ENCODE measurements at places on chromosomes 12 and 14.

DNA sequence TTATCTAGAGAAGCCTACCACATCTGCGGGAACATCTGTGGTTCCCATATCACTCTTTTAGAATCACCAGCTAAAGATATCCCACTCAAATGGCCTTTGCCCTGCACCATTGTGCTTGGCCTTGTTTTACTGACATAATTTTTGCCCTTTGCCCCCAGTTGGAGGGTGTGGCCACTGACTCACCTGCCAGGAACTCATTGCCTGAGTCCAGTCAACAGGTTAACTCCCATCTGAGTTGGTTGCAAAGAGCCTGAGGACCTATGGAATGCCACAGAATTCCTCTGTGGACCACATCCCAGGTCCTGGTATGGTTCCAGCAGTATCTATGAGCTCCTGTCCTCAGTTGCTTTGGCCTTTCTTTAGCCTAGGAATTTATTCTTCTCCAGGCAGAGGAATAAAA, 55.7 kb upstream of the PTGR2 start:
- no peak for DNase-seq

DNA sequence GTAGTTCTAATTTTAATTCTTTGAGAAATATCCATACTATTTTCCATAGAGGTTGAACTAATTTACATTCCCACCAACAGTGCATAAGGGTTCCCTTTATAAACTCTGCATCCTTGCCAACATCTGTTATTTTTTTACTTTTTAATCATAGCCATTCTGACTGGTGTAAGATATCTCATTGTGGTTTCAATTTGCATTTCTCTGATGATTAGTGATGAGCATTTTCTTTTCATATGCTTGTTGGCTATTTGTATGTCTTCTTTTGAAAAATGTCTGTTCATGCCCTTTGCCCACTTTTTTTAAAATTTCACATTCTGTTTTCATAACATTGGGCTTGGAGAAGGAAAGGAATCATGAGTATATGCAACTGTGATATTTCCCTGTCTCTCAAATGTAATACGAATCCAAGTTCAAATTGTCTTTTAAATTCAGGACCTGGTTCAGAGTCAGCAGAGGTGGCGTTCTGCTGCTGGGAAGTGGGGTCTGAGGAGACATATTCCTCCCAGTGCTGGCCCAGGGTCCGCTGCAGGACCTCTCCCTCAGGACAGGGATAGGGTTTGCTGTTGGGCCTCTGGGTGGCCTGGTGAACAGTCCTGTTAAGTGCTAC, 81.2 kb upstream of the ETV6 start:
- DNase-seq = no peak

DNA sequence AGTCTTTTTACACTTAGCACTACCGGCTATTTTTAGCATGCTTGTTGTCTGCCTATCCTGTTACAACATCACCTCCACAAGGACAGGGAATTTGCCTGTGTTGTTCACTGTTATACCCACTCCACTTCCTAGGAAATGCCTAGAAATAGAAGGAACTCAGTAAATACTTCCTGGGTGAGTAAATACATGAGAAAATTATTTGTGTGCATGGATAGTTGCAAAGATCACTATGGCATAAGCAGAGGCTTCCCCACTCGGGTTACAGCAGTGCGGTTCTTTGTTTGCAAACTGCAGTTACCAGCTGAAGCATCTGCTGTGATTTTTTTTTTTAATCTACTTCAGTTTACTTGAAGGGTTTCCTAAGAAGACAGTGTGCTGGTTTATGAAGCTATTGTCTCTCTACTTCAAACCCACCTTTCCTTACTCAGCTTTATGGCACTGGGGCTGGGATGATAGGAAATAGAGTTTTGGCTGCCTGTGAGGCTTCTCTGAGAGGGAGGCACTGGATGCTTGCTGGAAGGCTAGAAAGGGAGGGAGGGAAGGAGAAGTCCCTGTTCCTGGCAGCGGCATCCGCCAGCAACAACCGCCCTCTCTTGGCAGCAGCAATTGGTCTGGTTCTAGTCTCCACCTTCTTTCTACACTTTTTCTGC, 29.0 kb downstream of the PDE6H start:
- peak; percentile 20 for DNase-seq

DNA sequence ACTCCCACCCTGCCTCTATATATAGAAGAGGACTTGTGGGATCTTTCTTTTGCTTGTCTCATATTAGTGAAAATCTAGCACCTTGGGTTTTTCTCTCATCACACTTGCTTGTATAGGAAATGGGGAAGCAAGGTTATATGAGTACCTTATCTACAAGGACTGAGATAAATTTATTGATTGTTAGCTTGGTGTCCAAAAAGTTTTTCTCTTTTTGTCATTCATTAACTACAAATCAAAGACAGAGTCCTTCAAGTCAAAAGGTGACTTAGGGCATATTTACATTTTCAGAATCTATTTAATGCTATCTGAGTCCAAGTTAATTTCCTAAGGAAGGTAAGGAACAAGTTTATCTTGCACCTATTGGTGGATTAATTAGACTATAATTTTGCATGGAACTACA, 92.7 kb downstream of the SNAPC1 start:
- DNase-seq = no peak

DNA sequence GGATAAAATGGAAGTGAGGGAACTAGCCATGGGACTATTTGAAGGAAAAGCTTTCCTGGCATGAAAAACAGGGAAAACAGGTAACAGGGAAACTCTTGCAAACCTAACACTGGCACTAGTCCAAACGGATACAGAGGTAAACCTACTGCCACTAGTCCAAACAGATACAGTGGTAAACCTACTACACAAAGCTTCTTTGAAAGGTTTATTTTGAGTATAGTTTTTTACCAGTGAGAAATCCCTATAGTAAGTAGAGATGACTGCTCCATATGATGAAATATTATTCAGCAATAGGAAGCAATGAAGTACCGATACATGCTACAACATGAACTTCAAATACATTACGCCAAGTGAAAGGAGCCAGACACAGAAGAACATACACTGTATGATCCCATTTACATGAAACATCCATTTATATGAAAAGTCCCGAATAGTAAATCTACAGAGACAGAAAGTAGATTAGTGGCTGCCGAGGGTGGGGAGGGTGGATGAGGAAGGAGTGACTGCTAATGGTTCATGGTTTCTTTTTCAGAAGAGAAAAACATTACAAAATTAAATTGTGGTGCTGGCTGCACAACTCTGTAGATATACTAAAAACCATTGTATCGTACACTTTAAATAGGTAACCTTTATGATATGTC, 25.5 kb downstream of the SPTLC2 start:
- DNase-seq = no peak

DNA sequence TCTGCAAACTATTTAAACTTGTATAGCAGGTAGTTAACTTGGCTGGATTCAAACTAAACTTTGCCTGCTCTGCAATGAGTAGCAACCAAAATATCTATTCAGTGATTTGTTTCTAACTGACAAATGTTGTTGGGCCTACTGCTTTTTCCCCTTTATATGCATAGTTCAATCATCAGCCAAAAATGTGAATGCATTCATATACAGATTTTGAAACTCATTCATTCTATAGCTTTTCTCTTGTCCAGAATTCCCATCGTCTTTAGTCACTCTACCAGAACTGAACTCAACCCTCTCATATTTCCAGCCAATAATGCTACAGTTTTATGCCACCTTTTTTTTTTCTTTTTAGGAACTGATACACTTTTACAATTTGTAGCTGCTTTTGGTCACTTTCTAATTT, 599.8 kb downstream of the RPL10L start:
- DNase-seq = no peak

- DNase-seq = peak; percentile 84
These were observed at the start of gene SAMD4A for GRCh38 chr14:54566410-54567223. TSS of gene SAMD4A (plus strand) at chr14:54567128. CDS start at chr14:54567917, 789 bp downstream.

DNA sequence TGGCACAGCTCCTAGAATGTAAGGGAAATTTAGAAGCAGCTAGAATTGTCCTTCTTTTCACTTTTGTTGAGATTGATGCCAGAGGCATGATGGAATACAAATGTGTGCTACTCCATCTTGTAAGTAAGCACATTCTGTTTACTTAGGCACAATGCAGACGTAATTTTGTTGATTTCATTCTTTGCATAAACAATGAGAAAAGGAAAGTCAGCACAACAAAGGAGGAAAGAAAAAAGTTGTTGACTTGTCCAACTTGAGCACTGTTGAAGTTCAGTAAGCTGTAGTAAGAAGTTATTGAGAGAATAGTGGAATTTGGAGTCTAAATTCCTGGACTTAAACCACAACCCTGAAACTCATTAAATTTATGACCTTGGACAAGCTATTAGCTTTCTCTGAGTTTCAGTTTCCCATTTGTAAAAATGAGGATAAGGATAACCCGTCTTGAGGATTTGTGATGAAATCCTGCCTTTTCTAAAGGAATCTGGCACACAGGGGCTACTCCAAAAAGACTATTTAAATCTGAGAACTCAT, 19.4 kb upstream of the CNTN1 start:
- no peak for DNase-seq

GRCh38 chr12:26488351-26488750, 293.0 kb downstream of the SSPN start:
- DNase-seq = no peak

GRCh38 chr12:116423094-116423493, 136.1 kb upstream of the MAP1LC3B2 start:
- DNase-seq = peak; percentile 40

- no peak for DNase-seq
These were observed 149.2 kb downstream of the PTCSC3 start for GRCh38 chr14:36027354-36027753.
